ENCODE measurements at places on chromosomes 7 and 10.

GRCh38 chr7:26958834-26959233 is 94.4 kb upstream of the SKAP2 start:
- no peak overlapping the region for H3K27ac ChIP-seq
- no peaks in the 10 kb centered on the region for H3K36me3 ChIP-seq
- no peaks in the 10 kb centered on the region for H3K4me1 ChIP-seq
- DNase-seq, result no peak
- no peaks in the 10 kb centered on the region for H3K27me3 ChIP-seq
- no peak overlapping the region for H3K4me3 ChIP-seq

GRCh38 chr7:45573661-45574415 is at the start of gene ADCY1:
Gene ADCY1, plus strand, starts transcription at chr7:45574368. Its CDS starts 176 bp downstream, at chr7:45574544.
- H3K27me3 ChIP-seq, result peaks cover 10% of the 10 kb centered on the region
- no peak within 1 kb of the TSS for H3K27ac ChIP-seq
- no peaks in the 10 kb centered on the region for H3K4me1 ChIP-seq
- DNase-seq, result no peak
- no peaks in the 10 kb centered on the region for H3K36me3 ChIP-seq

- DNase-seq, result no peak
- peaks cover under 1% of the 10 kb centered on the region for H3K4me1 ChIP-seq
- H3K27me3 ChIP-seq, result no peaks in the 10 kb centered on the region
- H3K27ac ChIP-seq, result no peak overlapping the region
These were observed 220.7 kb downstream of the TNS3 start for GRCh38 chr7:47361236-47361635.

GRCh38 chr7:121931149-121931902 is 58.4 kb downstream of the PTPRZ1 start:
- no peak for DNase-seq
- H3K27ac ChIP-seq, result no peak overlapping the region
- no peaks in the 10 kb centered on the region for H3K4me1 ChIP-seq
- H3K36me3 ChIP-seq, result no peaks in the 10 kb centered on the region
- H3K4me3 ChIP-seq, result no peak overlapping the region
- no peaks in the 10 kb centered on the region for H3K27me3 ChIP-seq

Measured in adrenal gland (tissue), 19 donors.